ENCODE measurements at places on chromosomes 7 and 10. TPM values are rescaled to one million over a fixed set of nuclear protein-coding genes. Genes with fewer than 3 reads are reported as not detected.

Gene GIMAP7
- total RNA-seq = 5.6 TPM

Gene WNT8B
- total RNA-seq = not detected

Gene ADIRF
- 91.2 TPM for total RNA-seq

Gene MRLN
- total RNA-seq = not detected

Gene NEUROG3
- 4.0 TPM for total RNA-seq

Gene UMAD1
- total RNA-seq = 26.3 TPM

DNA sequence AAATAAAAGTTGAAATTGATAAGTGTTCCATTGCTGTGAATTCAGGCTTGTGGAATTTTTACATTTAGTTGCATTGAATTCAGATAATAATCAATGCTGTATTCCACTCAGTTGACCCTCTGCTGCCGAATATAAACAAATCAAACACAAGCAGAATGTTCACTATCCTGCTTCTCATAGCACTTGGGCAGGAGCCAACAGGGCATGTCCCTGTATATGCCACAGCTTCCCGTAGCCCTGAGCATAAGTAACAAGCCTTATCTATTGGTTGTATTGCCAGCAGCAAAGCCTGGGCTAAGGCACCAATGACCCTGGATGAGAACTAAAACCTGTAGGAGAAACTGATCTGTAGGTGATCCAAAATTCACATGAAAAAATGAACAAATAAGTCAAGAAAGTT lies 145.9 kb downstream of the ARHGAP12 start:
- DNase-seq = no peak

DNA sequence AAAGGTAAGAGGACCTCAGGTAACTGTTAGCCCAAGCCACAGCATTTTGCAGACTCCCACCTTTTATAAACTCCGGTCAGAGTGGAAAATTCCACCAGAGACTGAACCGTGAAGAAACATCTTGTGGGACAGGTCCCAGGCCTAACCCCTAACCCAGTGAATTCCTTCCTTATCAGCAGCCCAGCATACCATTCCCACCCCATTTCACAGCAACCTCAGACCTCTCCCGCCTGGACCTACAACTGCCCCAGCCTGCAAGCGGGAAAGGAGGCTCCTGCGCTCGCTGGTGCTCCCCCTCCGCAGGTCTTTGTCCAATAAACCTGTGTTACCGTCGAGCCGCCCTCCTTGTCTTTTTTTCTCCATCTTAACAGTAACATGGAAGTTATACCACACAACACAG lies 736.6 kb downstream of the MAGI2 start:
- DNase-seq = no peak

DNA sequence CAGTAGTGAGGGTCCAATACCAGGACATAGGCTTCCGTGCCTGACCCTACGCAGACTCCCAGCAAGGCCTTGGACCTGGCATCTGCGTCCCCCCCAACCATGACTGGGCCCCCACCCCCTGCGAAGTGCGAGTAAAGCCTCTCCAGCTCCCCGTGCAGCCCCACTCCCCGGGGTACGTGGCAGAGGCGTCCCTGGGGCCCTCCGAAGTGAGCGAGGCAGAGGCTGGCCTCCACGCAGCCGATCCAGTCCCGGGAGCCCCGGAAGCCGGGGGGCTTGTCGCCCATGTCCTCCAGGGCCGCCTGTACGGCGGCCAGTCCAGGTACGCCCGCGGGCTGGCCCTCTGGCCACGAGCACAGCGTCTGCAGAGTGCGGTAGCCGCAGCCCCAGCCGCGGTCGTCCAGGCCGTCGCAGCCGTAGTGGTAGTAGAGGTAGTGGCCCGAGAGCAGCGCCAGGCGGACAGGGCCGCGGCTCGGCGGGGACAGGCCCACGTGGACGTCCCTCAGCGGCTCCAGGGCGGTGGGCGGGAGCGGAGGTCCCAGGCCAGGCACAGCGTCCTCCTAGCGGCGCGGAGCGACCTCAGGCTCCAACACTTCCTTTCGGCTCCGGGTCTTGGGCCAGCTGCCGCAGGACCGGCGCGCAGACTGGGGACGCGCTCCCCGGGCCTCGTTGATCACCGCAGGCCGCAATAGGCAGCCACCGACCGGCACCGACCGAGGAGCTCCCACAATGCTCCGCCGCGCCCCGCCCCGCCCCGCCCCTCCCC lies at the start of gene UFSP1:
UFSP1 (minus strand) TSS at position 728 of the 763 bp plus-strand sequence; CDS start at position 284, 444 bp downstream.
- DNase-seq = no peak
